ENCODE measurements at places on chromosomes 2 and 18.

DNA sequence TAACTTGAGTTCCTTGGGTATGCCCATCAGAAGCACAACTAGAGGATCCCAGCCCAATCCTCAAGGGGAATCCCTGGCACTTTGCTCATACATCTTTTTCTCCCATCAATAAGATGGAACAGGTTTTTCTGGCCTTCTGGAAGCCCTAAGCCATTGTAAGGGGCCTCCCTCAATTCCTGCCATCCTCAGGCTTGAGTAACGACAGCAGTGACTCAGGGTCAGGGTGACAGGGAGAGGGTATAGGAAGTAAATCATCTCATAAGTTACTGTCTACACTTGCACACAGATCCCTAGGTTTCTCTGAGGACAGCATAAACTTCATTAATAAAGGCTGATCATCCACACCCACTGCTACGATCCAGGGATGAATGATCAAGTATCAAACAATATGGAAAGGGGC lies 35.0 kb downstream of the AMER3 start:
- no peak for DNase-seq

DNA sequence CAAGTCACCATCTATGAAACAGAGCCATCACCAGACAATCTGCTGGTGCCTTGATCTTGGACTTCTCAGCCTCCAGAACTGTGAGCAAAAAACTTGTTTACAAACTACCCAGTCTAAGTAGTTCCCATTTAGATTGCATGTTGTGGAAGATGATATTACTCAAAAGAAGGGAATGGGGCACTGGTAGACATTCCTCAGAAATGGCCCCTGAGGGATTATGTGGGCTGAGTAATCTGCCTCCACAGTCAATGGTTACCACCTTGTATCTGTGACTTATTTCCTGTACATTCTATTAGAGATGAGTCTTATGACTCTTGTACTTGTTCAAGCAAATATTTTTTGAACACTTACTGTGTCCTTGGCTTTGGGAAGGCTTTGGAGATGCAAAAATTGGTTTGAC lies 160.4 kb downstream of the NUP35 start:
- DNase-seq, result peak; percentile 87

- DNase-seq, result no peak
These were observed 20.0 kb upstream of the SNORC start for GRCh38 chr2:232850039-232850438.

GRCh38 chr18:61991201-61991600 lies 98.4 kb upstream of the RNF152 start:
- DNase-seq, result peak; percentile 46

GRCh38 chr2:138829326-138829919 lies 49.2 kb upstream of the NXPH2 start:
- DNase-seq, result no peak

DNA sequence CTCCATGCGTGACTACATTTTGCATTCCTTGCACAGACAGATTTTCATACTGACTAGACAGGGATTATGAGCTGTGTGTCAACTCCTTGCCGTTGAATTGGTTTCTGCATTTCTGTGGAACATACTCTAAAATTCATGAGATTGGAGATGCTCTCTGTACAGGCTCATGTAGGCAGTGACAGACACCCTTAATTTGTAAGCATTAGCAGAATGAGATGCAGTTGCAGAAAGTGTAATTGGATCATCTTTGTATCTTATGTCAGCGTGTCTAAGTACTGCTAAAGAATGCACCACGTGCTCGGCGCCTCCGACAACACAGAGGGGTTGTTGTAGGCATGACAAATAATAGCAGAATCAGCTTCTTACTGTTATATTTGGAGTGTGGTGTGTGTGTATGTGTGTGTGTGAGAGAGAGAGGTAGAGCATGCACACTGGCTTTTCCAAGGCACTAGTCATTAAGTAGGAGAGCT lies 212.4 kb downstream of the CMPK2 start:
- DNase-seq, result no peak

DNA sequence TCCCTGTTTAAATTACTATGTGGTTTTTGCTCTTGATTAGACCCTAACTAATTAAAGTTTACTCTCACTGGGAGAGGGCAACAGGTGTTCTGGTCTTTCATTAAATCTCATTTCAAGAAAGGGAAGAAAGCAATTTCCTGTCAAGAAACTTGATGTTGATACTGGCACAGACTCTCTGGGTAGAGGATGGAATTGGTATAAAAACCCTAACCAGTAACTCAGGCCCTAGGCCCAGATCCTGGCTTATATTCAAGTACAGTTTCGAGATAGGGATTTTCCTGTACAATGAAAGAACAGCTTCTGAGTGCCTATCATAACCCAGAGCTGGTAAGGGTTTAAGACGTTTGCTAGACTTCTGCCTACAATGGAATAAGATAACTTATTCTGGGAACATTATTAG lies 61.6 kb upstream of the ACYP2 start:
- DNase-seq, result no peak

GRCh38 chr2:136005462-136006196 lies 20.2 kb upstream of the DARS1 start:
- DNase-seq, result no peak

DNA sequence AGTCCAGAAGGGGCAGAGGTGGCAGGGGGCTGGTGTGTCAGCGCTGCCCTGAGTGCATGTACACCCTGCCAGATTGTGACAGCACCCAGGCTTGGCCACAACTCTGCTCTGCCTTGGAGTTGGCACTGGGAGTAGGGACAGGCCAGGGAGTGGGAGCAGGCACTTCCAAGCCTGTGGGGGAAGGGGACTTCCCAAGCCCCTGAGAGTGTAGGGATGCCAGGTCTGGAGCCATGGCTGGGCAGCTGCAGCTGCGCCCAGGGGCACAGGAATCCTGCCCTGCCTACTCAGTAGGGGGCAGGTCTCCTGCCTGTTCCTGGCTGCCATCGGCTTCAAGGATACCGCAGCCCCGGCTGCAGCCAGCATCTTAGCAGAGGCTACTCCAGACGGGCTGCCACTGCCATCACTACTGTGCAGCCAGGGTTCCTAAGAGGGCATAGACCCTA lies 109.4 kb downstream of the CALCRL start:
- no peak for DNase-seq

DNA sequence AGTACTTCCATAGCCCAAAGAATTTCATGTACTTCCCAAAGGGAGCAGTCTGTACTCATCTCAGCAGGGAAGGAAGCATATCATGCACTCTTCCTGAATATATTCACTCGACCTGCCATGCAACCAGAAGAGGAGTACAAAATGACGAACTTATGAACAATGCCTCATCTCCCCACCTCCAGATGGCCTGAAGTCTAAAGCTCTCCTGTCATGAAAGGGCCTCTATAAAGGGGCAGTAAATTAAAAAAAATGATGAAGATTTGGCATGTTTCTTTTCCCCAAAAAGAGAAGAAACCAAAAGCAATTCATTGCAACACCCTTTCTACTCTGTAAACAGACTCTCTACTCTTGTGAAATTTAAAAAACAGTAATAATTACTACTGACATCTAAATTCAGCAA lies 1601.1 kb downstream of the LRP1B start:
- DNase-seq, result no peak
